ENCODE measurements at places on chromosomes 1 and 21.

DNA sequence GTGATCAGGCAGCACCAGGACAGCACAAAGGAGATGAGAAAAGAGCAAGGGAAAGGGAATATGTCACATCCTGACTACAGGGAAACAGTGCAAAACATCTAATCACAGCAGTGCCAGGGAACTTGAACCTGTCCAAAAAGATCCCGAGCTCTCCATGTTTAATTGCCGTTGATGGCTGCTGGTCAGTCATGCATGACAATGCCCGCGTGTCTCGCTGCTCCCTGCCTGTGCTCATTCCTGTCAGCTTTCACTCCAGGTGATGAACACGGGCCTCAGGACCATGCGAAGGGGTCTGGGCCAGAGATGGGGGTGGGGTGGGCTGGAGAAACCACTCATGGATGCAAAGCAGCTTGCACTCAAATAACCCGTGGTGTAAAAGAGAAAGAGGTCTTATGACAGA is 287.0 kb downstream of the GPATCH2 start:
- no peak for DNase-seq

DNA sequence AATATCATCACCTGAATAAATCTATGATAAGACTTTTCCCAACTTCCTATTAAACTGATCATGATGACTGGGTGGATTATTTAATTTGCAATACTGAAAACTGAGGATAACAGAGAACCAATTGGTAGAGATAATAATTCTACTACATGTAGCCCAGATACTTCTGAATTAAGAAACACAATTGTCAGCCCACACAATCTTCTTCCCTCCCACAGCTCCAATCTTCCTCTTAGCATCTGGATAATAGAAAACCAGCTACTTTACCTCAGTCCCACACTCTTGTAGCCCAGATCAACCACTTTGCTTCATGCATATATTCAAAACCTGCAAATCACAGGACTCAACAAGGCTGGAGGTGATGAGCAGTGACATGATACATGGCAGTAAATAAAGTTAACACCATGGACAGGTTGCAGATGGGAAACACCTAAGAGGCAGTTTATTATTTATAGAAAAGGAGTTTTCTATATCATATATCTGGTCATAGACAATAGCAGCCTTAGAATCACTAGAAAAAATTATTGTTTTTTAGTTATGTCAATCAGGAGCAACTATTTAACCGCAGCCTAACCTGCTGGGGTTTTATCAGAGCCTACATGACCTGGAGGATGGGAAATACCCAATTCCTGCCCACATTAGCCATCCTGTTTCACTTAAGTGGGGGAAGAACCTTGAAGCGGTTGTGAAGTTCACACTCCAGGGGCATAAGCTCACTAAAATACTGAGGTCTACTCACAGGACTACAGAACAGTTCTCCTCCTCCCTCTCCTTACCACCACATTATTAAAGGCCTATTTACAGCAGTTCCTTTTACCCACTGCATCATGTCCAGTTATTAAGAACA is 16.7 kb downstream of the FRRS1 start:
- DNase-seq, result no peak

GRCh38 chr1:225114354-225114990 is 185.0 kb downstream of the DNAH14 start:
- DNase-seq, result no peak

DNA sequence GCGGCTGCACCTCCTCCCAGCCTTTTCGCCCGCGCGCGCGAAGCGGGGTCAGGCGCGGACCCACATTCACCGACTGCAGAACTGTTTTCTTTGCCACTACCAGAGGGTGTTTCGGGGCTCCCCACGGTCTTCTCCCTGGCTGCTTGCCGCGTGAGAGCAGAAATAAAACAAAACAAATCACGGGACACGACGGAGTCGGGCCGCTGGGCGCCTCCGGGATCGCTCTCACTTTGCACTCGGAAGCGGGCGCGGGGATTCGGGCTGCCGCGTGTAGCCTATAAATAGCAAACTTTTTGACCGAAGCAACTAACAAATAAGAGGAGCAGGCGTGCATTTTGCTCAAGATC is 412.3 kb upstream of the ESRRG start:
- DNase-seq, result no peak

GRCh38 chr21:34807146-34807880 is 138.5 kb downstream of the CLIC6 start:
- no peak for DNase-seq

DNA sequence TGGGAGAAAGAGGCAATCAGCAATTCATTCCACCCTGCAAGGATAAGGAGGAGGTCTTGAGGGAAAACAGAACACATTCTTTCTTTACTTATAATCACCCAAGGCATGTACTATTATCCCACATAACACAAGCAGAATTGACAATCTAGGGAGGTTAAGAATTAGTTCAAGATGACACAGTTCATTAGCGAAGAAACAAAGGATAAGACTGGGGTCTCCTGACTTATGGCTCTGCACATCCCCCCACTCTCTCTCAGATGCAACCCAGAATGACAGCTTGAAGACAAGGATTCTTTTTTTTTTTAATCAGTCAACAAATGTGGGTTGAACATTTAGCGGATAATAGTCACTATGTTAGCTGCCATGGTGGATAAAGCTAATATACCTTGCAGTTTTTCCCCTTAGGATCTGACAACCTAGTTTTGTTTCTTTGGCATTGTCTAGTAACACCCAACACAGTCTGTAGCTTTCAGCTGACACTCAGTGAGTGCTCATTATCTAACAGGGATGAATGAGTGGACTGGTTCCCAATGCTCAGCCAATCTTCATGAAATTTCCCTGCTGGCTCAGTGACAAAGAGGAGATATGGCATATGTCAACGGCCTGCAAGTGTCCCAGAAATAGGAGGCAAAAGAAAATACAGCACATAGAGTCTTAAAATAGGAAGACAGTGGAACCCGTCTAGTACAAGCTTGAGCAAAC is 35.1 kb downstream of the RXRG start:
- no peak for DNase-seq

DNA sequence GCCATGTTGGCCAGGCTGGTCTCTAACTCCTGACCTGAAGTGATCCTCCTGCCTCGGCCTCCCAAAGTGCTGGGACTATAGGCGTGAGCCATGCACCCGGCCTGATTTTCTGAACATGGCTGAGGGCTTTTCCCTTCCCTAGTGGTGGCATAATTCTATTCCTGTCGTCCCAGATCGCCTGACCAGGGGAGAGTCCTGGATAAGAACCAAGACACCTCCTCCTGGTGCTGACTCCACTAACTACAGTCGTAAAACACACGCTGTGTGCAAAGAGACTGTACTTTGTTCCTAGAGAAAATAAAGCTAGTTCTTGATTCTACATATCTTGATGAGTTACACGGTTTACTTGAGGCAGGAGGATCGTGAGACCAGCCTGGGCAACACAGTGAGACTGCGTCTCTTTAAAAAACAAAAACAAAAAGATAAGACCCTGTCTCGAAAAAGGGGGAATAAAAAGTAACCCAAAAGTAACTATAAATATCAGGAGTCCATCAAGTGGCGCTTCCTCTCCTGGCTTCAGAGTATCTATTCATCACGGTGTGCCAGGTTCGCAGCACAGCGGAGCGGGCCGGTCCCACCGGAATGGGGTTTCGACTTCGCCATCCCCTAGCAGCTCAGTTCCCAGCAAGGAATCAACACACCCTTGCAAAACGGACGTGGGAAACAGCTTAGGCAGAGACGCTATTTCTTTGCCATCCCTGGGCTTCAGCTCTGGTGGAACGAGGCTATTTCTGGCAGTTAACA is 973 bp downstream of the SDF4 start:
- DNase-seq, result no peak

DNA sequence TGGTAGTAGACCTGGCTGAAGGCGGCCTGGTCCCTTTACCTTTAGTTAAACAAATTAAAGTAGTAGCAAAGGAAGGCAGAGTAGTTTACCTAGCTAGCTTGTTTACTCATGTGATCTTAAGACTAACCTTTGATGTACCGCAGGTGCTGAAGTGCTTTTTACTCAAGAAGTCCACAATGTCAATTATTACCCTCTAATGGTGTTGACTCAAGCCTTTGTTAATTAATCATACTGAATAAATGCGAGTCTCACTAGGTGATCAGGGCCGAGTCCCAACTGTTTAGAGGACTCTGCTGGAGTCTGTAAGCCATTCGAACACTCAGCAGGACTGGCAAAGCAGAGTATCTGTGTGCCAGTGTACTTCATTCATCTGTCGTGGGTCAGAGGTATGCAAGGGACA is 381.1 kb upstream of the NCAM2 start:
- no peak for DNase-seq

- no peak for DNase-seq
Observed at GRCh38 chr1:3078430-3078861, 9.4 kb downstream of the PRDM16 start.

DNA sequence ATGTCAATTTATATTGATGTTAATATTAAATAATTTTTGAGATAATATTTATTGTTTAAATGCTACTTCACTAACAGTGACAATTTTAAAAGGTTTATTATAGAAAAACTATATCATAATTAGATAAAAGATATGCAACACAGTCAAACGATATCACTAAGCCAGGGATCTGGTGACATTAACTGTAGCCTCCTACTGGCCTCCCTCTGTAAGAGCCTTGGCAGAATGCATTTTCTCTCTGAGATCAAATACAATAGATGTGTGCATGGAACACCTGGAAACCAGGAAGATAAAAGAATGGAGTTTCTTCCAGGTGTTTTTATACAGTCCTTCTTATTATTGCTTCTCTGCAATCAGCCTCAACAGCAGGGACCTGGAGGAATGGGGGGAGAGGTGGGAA is 1762.1 kb downstream of the BRINP3 start:
- DNase-seq, result no peak

DNA sequence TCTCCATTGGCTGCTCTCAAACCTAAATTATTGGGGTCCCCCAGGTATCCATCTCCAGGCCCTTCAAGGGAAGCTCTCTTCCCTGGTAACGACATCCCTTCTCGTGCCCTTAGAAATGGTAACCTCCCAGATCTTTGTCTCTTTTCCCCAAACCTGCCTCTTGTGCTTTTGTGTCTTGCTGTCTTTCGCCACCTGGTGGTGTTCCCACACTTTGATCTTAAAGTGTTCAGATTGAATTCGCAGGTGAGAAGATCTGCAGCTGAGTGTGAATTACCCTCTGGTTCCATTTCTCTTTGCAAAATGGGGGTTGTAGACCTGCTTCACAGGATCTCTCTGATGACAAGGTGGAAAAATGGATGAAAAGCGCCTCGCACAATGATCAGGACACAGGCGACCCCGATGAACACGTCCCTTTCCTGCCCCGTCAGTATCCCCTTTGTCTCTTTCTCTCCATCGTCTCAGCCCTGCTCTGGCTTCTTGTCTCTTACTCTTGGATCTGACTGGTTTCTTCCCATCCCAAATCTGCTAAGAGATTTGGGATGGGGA is 53.1 kb downstream of the DOP1B start:
- no peak for DNase-seq

DNA sequence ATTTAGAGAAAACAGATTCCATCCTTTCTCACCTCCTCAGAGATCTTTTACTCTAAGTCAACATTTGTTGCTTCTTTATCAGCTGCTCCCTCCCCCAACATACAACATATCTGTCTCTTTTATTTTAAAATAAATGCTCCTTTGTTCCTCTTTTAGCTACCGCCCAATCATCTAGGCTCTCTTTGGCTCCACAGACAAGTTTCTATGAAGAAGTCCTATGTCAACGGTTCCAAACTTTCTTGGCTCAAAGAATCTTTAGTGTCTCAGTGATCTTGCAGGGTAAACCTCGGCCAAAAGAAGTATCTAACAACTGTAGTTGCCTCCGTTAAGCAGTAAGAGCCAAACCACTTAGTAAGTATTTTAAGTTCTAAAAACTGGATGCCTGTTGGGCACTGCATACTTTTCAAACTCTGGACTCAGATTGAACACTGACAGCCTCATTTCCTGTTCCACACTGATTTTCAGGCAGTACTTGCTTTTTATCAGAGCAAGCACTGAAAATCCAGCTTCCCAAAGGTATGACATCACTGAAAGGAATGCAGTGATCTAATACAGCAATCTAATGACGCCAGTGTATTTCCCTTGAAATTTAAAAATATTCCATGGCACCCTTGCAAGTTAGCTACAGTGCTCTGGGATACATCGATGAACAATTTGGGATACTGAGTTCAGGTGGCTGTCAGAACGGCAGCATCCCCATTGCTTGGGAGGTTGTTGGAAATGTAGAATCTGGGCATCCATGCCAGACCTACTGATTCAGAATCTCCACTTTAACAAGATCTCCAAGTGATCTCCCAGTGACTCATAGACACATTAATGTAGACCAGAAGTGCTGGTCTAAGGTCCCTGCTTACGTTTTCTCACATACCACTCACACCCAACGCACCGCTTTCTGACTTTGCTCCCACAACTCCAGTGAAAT is 26.8 kb downstream of the EGLN1 start:
- DNase-seq, result no peak

DNA sequence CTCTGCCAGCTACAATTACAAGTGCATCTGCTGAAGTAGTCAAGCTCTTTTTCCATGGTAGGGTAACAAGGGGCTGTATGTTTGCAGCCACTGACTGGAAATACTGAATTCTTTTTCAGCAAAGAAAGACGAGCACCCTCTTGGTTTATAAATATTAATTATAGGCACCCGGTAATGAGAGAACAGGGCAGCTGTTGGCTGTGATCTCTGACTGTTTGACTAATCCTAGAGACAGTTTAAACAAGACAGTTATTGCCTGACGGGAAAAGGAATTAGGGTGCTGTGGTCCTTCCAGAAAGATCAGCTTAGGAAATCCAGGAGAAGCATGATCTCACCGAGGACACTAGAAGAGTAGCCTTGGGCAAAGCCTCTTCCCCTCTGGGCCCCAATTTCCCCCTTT is 183.7 kb upstream of the ZC3H12A start:
- DNase-seq, result no peak

DNA sequence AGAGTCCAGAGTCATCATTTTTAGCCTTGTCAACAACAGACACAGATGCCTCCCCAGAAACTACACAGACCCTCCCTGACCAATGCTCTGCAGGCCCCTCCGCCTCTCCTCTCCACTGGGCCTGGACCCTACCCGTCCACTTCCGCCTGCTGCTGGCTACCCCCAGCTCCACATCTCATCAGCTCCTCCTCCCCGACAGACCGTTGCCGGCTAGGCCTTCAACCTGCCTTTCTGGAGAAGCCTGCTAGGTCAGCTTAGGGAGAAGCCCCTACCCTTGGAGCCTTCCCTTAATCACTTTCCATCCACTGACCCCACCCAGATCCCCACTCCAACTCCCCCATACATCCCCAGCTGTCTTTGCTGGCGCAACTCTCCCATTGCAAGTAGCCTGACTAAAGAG is 1.4 kb downstream of the TRIM17 start:
- DNase-seq, result no peak

DNA sequence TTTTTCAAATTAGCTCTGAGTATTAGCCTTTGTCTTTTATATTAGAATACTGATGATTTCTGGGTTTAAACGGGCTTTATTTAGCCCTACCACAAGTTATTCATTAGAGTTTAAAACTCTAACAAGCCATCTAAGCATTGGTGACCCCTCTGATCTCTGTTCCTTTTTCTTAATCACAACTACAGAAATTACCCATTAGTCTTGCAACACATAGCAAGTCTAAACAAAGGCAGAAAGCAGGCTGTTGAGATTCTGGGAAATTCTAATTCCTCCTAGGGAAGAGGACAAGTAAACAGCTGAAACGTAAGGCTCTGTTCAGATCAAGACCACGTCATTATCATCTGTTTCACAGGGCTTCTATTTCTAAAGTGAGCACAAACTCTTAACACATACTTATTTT is 491.2 kb upstream of the ZRANB2 start:
- no peak for DNase-seq

All from SIG-M5 (cell line).